ENCODE measurements at places on chromosomes 11 and 22. TPM values are rescaled to one million over a fixed set of nuclear protein-coding genes. Genes with fewer than 3 reads are reported as not detected.

The IGHMBP2 gene
- total RNA-seq, result 27.2 TPM

The TMEM41B gene
- 33.5 TPM for total RNA-seq

GRCh38 chr22:28833276-28833923, 33.0 kb upstream of the XBP1 start:
- ATAC-seq, result peak; percentile 85

GRCh38 chr11:70142221-70142875, 60.7 kb upstream of the FADD start:
- no peak for ATAC-seq

The MS4A3 gene
- not detected for total RNA-seq

The HTR3A gene
- total RNA-seq, result not detected

GRCh38 chr11:62171261-62171723, 18.7 kb upstream of the SCGB1D1 start:
- ATAC-seq, result peak; percentile 66

The NCF4 gene
- total RNA-seq, result 40.6 TPM

DNA sequence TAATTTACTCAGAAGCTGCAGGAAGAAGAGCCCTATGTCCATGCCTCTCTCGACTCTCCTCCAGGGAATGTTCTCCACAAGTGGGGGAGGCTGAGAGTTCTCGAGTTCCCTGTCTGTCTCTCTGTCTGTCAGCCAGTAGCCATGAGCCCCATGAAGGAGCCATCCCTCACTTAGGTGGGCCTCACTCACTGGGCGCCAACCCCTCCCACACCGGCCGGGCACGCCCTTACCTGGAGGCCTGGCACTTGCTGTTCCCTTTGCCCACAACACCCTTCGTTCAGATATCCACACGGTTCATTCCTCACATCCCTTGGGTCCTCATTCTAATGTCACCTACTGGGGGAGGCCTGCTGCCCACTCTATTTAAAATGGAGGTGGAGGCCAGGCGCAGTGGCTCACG, 14.2 kb upstream of the IL10RA start:
- no peak for ATAC-seq

DNA sequence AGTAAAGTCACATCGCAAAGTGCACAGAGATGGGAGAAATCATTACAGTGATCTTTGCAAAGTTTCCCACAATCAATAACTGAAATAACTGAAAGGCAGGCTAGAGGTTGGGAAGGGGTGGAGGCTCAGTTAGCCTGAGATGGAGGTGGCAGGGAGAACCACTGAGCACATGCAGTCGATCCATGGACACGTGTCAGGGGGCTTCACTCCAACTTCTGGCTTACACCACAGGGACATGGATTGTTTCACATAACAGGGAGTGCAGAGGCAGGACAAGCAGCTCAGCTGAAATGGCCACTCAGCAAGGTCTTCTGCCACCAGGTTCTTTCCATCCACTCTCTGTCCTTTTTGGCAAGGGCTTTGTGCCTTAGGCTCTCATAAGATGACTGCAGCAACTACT, 35.1 kb upstream of the MICAL2 start:
- no peak for ATAC-seq

The MS4A14 gene
- total RNA-seq, result not detected

The F2 gene
- not detected for total RNA-seq

DNA sequence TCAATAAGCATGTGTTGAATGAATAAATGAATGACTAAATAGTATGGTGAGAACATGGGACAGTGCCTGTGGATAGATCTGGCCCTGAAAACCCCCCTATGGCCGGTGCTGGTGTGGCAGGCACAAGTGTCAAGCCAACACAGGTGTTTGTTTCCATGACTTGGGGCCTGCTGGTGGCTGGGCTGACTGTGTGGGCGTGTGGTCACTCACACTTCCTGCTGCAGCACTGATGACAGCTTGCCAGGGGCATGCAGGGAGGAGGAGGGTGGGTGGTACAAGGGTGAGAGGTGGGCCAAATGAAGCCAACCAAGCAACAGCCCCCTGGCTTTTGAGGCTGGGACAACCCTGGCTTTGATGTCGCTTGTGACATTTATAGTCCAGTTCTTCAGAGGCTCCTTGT, 30.3 kb upstream of the ABCC8 start:
- no peak for ATAC-seq

The CNGA4 gene
- total RNA-seq, result not detected

DNA sequence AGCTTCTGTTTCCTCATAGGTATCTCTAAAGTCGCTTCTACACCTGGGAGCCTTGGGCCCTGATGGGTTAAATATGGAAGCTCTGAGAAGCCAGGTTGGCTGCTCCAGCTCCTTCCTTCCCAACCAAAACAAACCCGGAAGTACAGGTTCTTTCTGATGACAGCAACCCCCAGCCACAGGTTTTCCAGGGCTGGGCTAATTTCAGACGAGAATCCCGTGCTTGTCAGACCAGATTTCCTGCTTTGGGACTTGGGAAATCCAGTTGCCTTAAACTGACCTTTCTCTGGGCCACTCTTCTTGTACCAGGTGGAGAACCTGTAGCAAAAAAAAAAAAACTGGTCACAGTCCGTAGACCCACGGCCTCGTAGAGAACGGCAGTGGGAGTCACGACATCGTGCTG, 51.9 kb downstream of the RBX1 start:
- ATAC-seq, result no peak

- no peak for ATAC-seq
These were observed 24.8 kb downstream of the AMOTL1 start for GRCh38 chr11:94793002-94793401.

The C11orf86 gene
- total RNA-seq, result not detected

DNA sequence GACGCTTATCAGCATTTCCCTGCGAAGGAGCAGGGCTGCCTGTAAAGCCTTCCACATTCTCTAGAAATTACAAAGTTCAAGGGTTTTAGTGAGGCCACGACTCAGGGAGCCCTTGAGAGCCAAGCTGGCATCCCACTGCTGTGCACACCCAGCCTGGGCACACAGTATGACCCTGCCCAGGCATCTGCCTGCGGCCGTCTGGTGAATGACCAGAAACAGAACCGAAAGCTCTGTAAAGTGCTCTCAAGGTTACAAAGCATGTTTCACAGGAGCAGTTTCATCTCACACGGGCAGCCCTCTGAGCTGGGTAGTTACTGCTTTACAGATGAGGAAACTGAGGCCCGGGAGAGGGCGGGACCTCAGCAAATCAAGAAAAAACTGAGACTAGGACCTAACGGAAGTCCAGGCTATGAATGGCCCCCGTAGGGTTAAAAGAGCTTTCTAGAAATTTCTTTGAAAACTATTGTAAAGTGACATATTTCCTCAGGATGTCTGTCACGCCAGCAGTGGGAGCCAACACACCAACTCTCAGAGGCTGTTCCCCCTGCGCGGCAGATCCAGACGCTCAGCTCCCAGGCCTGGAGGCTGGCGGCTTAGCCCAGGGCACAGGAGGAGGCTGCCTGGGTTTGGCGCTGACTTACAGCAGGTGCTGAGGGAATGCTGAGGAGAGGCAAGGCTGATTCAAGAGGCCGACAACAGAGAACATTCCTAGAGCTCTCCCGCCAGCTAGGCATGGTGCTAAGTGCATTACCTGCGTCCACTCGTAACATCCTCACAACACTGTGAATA, 7.7 kb upstream of the TCF20 start:
- ATAC-seq, result peak; percentile 52

Measured in activated T-helper 17 cell treated with anti-CD3 and anti-CD28 coated beads, Interleukin-2, amount 50 U/mL, for 72 hours (primary cell).